ENCODE measurements at places on chromosomes 3 and 15. TPM values are rescaled to one million over a fixed set of nuclear protein-coding genes. Genes with fewer than 3 reads are reported as not detected.

The SPATA12 gene
- total RNA-seq = under 0.01 TPM

The GASK1A gene
- total RNA-seq = 0.92 TPM

The IL17RD gene
- total RNA-seq = 0.56 TPM

The UCN2 gene
- 0.19 TPM for total RNA-seq

The ITIH4 gene
- total RNA-seq = 4.8 TPM

The PCOLCE2 gene
- total RNA-seq = 586 TPM
